ENCODE measurements at places on chromosomes 1 and 21.

DNA sequence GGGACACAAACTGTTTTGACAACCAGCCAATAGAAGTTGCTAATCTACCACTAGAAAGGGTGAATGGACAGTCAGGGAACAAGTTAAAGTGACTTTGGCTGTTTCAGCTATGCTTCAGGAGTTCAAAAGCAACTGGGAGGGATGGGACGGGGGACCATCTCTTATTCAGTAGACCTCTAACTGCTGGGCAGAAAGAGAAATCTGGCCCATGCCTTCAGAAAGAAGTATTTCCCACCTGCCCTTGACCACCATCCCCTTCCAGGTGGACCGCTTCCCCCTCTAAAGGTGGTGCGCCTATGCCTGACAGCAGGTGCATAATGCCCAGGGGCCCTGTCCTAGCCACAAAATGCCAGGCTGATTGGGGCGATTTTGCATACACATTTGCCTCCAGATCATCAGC lies 5.2 kb downstream of the ITPKB start:
- no peak for DNase-seq

GRCh38 chr1:234776876-234777855 lies 167.2 kb upstream of the IRF2BP2 start:
- no peak for DNase-seq

DNA sequence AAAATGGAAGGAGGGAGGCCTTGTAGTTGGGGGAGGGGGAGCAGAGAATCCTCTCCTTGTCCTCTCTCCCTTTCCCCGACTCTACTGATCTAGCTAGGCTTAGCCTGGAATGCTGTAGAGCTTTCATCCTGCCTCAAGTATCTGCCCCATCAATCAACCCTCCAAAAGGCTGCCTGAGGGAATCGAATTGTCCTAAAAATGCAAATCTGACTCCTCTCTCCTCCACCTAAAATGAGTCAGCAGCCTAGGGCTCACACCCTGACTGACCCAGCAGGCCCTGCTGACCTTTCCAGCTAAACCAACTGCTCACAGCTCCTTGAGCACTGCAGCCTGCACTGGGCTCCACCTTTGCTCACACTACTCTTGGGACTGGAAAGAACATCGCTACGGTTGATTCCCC lies 2.8 kb downstream of the HPDL start:
- no peak for DNase-seq

GRCh38 chr1:220750131-220750515 lies 2.0 kb downstream of the MTARC2 start:
- no peak for DNase-seq

DNA sequence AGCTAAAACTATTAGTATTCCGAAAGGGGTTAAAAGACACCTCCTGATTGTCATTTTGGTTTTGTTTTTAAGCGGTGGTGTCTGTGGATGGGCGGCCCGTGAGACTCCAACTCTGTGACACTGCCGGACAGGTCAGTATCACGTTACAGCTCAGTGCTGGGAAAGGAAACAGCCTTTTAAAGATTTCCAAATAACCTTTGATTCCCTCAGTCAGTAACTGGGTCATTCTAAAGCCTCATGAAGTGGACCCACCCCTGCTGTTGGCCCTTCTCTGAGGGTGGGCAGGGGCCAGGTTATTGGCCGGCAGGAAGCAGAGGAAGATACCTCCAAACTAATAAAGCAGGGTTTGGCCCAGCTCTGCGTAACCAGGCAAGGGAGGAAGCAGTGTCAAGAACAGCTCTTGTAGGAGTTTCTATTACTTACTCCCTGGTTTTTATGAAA lies 2.3 kb downstream of the RHOU start:
- no peak for DNase-seq
